ENCODE measurements at places on chromosomes 1 and 21. TPM values are rescaled to one million over a fixed set of nuclear protein-coding genes. Genes with fewer than 3 reads are reported as not detected.
A peak's percentile ranks its signal among the peaks of the same experiment; 100 is the strongest.

The LENEP gene
- total RNA-seq: not detected

DNA sequence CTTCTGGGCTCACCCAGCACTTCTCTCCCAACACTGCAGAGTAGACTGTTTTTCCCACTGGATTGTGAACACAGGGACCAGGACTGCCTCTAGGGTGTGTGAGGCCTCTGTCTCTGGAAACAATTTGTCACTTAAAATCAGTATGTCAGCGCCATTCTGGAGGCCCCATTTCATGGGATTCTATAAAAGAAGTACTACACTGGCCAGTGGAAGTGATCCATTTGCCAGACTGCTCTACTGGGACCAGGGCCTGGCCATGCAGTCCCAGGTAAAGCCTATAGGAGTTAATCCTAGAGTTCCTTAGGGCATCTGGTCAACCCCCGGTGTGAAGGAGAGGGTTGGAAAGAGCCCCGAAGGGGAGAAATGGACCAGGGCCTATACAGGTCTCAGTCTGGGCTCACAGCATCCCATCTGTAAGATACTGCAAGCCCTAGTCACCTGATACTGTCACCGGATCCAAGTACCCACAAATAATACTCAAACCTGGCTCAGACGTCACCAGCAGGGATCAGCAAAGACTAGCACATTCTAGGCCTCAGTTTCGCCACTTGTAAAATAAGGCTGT lies 245.0 kb downstream of the FOXD2 start:
- DNase-seq: peak; percentile 28

The LRRN2 gene
- total RNA-seq: 6.6 TPM

GRCh38 chr1:61477301-61477700 lies 247.6 kb downstream of the TM2D1 start:
- no peak for DNase-seq

DNA sequence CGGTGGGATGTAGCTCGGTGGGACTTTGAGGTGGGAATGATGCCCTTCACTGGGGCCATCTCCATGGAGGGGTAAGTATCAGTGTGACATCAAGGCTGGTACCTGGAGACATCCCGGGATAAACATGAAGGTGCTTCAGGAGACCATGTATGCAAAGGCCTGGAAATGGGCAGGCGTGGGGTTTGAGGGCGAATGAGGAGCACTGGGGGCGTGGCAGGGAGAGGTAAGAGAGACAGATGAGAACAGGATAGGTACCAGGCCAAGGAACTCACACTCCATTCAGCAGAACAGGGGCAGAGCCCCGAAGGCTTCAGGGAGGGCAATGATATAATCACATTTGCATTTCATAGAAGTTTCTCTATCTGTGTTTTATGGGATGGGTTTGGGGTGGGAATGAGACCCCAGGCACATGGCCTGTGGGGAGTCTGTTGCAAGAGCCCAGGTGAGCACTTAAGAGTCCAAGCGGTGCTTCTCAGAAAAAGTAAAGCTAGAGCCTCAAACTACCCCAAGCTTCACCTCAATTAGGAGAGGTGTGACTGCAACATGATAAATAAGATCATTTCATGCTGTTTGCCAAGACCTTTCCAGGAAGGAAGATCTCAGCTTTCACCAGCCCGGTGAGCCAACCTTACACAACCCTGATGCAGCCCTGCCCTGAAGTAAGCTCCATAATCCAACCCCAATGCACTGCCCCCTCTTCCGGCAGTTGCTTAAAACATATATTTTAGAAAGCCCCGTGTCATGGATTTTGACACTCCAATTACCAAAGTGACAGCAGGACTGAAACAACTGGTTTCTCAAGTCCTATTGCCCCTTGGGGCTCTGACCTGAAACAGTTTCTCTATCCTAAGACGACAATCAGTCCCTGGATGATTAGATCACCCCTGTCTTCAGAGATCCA lies 7.4 kb downstream of the S100A9 start:
- DNase-seq: peak; percentile 42

The CR1L gene
- total RNA-seq: not detected

- no peak for DNase-seq
Observed at GRCh38 chr1:201383647-201384405, 6.3 kb upstream of the TNNT2 start.

- DNase-seq: no peak
Observed at GRCh38 chr1:22143065-22144033, at the start of gene WNT4. WNT4 (minus strand) TSS chr1:22143097; CDS start chr1:22142922, 175 bp downstream.

DNA sequence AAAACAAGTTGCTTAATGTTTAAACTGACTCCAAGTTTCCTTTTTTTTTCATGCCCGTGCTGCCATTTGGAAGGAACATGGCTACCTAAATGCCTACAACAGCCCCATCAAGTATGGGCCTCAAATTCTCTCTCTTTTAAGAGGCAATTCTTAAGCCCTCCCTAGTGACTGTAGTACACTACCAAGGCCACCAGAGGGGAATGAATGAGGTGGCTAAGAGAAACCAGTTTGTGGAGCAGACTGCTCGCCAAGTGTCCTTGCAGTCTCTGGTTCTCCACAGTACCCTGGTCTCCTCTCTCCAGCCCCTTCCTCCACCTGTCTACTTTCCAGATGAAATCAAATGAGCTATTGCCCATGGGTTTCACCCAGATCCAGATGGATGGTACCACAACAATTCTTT lies 1809.6 kb downstream of the BRINP3 start:
- no peak for DNase-seq

DNA sequence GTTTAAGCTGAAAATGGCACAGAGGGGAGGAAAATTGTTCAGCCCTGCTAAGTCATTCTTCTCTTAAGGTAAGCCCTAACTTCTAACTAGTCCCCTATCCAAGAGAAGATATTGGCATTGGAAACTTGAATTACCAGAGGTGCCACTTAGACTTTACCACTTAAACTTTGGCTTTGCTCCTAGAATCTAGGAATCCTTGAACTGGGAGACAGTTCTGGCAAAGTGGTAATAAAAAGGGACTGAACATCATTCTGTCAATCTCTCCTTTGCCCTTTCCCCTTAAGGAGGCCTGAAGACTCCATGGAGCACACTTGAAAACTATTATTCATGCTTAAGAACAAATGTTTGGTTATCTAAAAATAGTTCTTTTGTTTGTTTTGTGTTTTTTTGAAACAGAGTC lies 8.4 kb downstream of the ATP1A4 start:
- no peak for DNase-seq

The CERS2 gene
- total RNA-seq: 91.4 TPM

DNA sequence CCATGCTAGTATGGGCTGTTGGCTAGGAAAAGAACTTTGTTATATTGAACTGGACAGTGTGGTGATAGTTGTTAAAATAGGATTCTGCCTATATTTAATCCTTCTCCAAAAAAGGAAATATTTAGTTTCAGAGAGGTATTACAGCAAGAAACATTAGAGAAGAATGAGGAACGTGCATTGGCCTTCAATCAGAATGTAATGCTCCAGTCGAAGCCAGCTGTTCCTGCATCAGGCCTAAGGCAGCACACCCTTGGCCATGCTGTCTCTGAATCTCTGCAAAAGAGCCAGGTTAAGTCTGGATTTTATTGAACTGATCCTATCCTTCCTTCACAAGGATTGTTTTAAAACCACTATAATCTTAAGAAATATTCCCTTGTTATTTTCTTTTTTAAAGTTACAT lies 35.3 kb upstream of the RALGPS2 start:
- no peak for DNase-seq

DNA sequence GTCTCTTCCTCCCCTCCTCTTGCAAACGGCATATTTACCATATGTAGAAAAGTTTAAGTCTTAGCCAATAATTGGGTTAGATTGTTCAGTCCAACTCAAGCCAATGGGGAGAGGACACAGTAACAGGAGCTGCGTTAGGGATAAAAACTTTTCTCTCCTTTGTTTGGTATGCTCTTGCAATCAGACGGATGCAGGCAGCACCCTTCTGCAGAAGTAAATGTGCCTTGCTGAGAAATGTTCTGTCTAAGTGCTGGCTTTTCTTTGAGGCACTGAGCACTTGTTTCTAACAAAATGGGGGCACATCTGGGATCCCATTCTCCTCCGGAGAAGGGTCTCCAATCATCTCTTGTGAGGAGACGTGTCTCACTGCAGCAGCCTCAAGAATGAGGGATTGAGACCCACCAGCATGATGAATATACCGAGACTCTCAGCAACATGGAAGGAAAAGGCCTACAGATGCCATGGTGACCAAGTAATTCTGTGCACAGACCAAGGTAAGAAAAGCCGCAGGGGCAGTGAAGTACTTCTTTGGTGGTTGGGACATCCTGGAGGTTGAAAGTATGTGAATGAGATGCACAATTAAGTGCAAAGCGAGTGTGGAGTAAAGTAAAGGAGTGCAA lies 20.7 kb upstream of the GNG4 start:
- DNase-seq: no peak

- no peak for DNase-seq
Observed at GRCh38 chr1:101310506-101310905, 73.7 kb downstream of the S1PR1 start.
